ENCODE measurements at places on chromosomes 5 and 9.

- no peak for DNase-seq
Observed at GRCh38 chr9:34716711-34717110, 6.8 kb upstream of the CCL21 start.

DNA sequence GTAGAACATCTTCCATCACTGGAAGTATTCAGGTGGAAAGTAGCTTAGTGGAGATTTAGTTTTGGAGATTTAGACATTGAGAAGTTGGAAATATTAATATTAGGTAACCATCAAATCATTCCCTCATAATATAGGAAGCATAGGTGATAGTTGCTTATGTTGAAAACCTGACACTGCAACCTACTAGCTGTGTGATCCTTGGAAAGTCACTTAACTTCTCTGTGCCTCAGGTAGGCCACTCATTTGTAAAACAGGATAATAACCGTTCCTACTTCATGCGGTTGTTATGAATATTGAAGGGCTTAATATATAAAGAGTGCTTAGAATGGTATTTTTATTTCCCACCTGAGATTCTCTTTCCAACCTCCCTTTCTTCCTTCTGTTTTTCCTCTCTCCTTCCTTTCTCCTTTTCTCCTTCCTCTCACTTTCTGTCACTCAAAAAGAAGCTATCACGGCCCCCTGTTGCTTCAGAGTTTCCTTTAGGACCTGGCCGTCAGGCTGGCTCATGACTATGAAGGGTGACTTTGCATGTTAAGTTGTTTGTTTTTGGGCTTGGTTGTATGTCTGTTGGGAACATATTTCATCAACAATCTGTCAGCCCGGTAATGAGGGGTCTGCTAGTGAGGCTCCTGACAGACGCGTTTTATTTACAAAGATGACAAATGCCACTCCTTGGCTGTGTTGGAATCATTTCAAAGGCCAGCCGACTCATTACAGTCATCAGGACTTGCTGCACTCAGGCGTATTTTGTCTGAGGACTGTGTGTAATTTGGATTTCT, 31.0 kb downstream of the DOCK2 start:
- DNase-seq, result no peak

GRCh38 chr5:8471581-8471980, 602.6 kb downstream of the MTRR start:
- no peak for DNase-seq

DNA sequence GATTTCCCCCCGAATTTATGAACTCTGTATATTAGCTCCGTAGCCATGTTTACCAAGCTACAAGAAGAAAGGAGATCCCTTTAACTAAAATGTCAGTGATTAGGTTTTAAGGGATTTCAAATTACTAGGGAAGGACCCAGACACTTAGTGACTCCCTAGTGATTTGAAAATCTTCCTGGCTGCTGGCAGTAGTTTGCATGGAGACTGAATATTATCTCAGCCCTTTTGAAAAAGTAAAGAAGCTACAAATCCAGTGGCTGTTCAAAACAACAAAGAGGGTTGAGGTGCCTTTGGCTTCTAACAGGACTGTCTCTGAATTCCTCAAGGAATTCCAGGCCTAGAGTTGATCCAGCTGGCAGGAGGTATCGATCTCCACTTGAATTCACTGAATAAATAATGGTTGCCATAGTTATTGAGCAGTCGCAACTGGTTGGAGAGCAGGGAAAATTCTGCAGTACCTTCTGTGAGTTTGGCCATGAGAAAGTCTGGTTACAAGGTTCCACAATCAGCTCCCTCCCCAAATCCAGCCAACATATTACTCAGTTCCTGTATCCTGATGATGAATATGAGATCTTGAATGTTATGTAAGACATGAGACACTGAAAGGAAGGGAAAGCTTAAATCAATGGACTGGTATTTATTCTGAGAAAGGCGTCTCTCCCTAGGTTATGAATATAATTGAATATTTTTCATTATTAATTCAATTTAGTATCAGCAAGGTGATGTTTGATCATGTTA, 37.7 kb downstream of the NR4A3 start:
- DNase-seq, result no peak

DNA sequence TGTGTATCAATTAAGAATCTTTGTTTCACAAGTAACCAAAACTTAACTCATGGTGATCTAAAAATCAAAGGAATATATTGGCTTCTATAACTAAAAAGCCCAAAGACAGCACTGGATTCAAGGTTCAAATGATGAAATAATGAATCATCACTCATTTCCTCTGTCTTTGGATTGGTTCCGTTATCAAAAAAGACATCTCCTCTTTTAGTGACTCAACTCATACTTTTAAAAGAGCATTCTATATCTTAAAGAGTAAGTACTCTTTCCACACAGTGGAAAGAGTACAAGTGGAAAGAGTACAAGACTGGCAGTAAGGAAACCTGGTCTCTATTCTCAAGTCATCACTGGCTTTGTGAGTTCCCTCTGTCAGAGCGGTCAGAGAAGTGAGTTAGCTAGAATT, 141.4 kb upstream of the NMUR2 start:
- DNase-seq, result no peak

GRCh38 chr5:66933066-66933465, 263.5 kb downstream of the CD180 start:
- no peak for DNase-seq

DNA sequence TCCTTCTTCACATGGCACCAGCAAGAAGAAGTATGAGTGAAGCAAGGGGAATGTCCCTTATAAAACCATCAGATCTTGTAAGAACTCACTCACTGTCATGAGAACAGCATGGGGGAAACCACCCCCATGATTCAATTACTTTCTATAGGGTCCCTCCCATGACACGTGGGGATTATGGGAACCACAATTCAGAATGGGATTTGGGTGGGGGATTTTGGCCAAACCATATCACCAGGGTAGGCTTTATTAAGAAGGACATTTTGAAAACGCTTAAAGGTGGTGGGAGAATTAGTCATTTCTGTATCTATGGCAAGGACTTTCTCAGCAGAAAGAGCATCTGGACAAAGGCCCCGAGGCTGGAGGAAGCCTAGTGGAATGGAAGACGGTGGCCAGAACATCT, 100.2 kb upstream of the ADAMTS16 start:
- no peak for DNase-seq

DNA sequence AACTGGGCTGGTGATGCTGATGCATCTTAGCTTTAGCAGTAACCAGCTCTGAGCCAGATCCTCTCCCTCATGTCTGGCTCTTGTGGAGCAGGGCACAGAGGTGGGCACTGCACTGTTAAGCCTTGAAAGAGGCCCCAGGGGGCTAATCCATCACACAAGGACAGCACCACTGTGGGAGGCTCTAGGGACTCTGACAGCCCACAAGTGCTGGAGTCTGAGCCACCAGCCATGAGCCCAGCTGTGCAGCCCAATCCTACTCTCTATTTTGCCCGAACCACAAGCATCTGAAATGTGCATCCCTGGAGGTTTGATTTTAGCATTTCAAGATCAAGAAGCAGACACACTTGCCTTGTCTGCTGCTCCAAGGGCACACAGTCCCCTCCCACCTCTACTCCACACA, 407.1 kb upstream of the TRPC7 start:
- DNase-seq, result no peak

- no peak for DNase-seq
Observed at GRCh38 chr5:8581047-8581446, 712.1 kb downstream of the MTRR start.

- peak; percentile 79 for DNase-seq
Observed at GRCh38 chr9:95313010-95313498, 4.5 kb downstream of the FANCC start.

GRCh38 chr9:18569941-18570630, 96.1 kb downstream of the ADAMTSL1 start:
- no peak for DNase-seq

DNA sequence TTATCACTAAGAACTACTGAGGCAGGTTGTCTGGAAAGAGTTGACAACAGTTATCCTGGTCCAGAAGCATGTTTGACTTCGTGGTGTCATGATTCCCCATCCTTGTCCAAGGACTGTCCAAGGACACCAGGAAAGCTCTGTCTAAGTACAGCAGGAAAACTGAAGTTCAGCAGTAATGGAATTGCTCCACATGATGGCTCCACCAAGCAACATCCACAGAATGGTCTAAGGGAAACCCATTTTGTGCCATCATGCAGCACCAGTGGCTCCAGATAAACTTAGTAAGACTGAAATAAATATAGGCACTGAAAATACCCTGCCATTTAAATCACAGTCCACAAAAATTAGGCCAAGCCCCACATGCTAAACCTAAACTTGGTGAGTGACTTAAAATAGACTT, 192.8 kb downstream of the CDH18 start:
- DNase-seq, result no peak

- DNase-seq, result no peak
Observed at GRCh38 chr5:168768172-168768571, 189.0 kb upstream of the PANK3 start.

DNA sequence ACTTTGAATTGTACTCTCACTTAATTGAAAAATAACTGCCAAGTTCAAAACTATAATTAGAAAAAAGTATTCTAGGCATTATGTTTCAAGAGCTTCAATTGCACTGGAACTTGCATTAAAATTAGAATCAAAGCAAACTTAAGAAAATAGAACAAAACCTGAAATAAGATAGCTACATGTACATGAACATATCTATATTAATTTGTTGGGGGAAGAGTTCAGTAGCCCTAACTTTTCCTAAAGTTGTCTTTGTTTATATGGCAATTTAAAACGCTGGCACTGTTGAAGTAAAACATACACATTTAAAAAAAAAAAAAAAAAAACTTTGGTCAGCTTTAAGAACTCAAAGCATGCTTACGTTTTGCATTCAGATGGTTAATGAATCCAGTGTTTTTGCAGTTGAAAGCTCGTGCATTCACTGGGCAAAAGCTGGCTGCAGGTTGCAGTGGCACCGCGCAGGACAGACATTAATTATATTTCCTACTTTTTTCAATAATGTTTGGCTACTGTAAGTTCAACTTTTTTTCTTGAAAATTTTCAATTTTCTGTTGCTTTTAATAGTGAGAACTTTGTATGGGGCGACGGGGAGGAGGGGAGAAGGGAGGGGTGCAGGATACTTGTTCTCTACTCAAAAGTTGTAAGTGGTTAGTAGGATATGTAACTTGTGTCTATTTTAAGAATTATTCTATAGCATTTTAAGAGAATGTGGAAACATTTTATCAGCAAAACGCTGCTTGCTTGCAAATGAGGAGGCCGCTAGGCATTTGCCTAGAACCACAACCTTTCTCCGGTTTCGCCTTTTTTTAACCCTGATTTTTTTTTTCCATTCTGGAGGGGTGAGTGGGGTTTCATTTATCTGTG, 3.9 kb downstream of the NR2F1 start:
- no peak for DNase-seq

GRCh38 chr5:119527351-119527750, 75.1 kb downstream of the HSD17B4 start:
- no peak for DNase-seq

DNA sequence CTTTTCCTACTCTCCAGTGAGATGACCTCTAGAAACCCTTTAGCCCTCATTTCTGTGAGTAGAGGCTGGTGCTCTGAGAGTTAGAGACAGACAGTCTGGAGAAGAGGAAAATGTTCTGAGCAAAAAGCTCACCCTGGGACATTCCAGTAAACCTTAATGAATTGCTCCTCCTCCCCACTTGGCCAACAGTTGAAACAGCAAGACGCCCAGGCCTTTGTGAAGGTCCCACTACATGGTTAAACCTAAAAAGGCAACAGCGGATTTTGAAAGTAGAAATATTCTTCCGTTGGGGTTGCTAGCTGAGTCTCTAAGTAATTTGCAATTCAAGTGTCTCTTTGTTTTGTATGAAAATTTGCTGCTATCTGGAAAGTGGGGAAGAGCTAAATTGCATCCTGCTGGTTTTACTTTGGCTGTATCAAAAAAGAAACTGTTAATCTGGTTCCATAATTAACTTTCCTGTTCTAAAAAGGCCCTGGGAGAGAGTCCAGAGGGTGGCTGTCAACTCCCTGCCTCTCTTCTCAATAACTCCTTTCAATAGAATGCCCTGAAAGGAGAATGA, 63.8 kb downstream of the ATP10B start:
- no peak for DNase-seq
